ENCODE measurements at places on chromosomes 2 and 18.

DNA sequence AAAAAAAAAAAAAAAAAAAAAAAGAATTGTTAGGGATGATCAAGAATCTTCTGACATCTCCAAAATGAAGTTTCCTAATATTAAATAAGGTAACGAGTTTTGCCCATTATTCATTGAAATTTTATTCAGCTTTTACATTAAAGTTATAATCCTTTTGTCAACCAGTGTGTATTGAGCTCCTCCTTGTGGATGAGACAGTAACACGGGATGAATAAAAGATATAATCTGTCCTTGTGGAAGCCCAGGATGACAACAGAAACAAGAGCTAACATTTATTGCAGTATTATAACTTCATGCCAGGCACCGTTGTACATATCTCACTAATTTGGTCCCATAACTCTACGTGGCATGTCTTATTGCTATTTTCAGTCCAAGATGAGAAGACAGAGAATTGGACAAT is 33.4 kb upstream of the SERPINB7 start:
- DNase-seq = no peak

GRCh38 chr2:165877565-165878550 is 75.7 kb downstream of the TTC21B start:
- DNase-seq = no peak

- no peak for DNase-seq
Measured at GRCh38 chr18:79361766-79362522, 33.8 kb upstream of the NFATC1 start.

- DNase-seq = no peak
Measured at GRCh38 chr2:109516445-109517117, 97.2 kb downstream of the SEPTIN10 start.

DNA sequence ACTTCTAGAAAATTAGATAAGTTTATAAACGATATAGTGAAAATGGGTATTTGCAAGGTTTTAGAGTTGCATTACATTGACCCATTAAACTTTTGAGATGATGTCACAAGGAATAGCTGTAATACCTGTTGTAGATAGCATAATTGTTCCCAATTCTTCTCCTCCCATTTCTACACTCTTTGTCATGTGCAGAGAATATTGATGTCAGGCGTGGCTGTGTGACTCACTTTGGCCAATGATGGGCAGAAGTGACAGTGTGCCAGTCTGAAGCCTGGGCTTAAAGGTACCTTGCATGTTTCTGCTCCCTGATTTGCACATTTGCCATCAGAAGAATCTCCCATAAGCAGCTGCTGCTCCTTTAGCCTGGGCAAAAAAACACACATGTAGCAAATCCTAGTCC is 26.9 kb upstream of the CCBE1 start:
- DNase-seq = no peak
